ENCODE measurements at places on chromosomes 2 and 18. TPM values are rescaled to one million over a fixed set of nuclear protein-coding genes. Genes with fewer than 3 reads are reported as not detected.

GRCh38 chr2:112636605-112637288 lies 9.0 kb upstream of the SLC20A1 start:
- no peak for DNase-seq

- no peak for DNase-seq
Observed at GRCh38 chr2:132448771-132449170, 32.2 kb downstream of the GPR39 start.

DNA sequence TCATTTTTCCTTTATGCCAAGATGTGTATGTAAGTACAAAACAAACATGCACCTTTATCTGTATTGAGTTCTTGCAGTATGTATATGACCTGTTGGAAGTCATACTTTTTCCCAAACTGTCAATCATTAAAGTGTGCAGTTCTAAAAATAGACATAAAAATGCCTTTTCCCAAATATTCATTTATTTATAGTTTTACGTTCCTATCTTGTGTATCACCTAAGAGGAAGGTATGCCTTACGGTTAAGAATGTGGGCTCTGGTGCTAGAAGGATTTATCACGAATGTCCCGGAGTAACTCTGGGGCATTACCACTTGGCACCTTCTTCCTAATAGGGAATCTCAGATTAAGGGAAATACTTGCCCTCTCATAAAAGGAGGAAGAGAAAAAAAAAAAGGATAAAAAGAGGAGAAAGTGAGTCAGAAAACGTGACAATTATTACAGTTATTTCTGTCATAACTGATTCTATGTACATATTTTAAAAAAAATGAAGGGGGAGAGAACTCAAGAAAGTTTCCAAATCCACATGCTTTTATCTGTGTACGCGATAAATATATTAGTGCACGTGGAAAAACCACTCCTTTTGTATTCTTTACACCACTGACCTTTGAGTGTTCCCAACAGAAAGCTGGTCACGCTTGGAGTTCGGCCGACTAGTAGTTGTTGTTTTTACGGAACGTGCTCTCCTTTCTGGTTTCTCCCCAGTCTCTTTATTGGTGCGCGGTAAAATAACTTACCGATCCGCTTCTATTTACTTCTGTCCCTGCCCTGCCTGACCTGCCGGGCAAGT lies 721 bp downstream of the MCEE start:
- DNase-seq: no peak

Gene TMEFF2
- total RNA-seq: not detected

Gene KATNAL2
- 5.7 TPM for total RNA-seq

Gene MORN2
- 12.6 TPM for total RNA-seq

Gene APCDD1
- total RNA-seq: 9.9 TPM
